ENCODE measurements at places on chromosomes 11 and 22. TPM values are rescaled to one million over a fixed set of nuclear protein-coding genes. Genes with fewer than 3 reads are reported as not detected.

APOA1 gene
- not detected for total RNA-seq

- no peaks in the 10 kb centered on the region for H3K36me3 ChIP-seq
- no peak overlapping the region for H3K4me3 ChIP-seq
- peaks cover 5% of the 10 kb centered on the region for H3K4me1 ChIP-seq
- H3K27ac ChIP-seq, result no peak overlapping the region
Measured at GRCh38 chr11:100867606-100868005, 180.5 kb downstream of the ARHGAP42 start.

DNA sequence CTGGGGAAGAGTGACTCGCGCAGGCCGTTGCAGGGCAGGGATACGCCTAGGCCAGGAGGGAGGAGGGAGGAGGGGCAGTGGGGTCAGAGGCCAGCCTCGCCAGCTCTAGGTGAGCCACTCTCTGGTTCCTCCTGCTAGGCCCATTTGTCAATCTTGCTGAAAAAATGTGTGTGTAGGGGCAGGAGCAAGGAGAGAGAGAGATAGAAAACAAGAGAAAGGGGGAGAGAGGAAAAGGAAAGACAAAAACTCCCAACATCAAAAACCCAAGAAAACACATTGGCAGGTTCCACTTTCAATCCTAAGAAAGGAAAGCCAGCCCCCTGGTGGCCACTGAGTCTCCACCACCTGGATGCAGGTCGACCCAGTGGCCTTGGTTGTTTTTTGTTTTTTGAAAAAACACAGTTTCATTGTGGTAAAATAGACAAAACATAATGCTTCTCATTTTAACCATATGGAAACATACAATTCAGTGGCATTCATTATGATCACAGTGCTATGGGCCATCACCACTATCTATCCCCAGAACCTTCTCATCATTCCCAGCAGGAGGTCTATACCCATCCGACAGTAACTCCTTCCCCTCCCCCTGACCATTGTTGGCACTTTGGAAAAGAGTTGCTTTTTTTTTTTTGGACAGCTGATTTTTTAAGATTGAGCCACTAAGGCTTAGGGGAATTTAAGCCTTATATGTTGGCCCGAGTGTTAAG is 10.9 kb downstream of the OMP start:
- H3K4me1 ChIP-seq, result peaks cover 7% of the 10 kb centered on the region
- no peak overlapping the region for H3K27ac ChIP-seq
- no peak overlapping the region for H3K4me3 ChIP-seq
- peaks cover 8% of the 10 kb centered on the region for H3K27me3 ChIP-seq
- no peaks in the 10 kb centered on the region for H3K36me3 ChIP-seq

- peaks cover 3% of the 10 kb centered on the region for H3K27me3 ChIP-seq
- H3K4me1 ChIP-seq, result no peaks in the 10 kb centered on the region
- DNase-seq, result no peak
- H3K27ac ChIP-seq, result no peak overlapping the region
- H3K36me3 ChIP-seq, result no peaks in the 10 kb centered on the region
- no peak overlapping the region for H3K4me3 ChIP-seq
Measured at GRCh38 chr11:59284773-59285129, 72.0 kb upstream of the MPEG1 start.

DNA sequence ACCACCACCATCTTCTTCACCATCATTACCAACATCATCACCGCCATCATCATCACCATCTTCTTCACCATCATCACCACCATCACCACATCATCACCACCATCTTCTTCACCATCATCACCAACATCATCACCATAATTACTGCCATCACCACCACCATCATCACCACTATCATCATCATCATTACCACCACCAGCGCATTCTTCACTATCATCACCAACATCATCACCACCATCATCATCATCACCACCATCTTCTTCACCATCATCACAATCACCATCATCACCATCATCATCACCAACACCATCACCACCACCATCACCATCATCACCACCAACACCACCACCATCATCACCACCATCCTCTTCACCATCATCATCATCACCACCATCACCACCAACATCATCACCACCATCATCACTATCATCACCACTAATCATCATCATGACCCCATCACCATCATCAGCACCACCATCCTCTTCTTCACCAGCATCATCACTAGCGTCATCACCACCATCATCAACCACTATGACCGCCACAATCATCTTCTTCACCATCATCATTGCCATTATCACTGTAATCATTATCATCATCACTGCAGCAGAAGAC is 303.8 kb downstream of the CTTN start:
- no peak for DNase-seq
- H3K36me3 ChIP-seq, result peaks cover 7% of the 10 kb centered on the region
- H3K4me1 ChIP-seq, result no peaks in the 10 kb centered on the region
- H3K27me3 ChIP-seq, result peaks cover 3% of the 10 kb centered on the region

C11orf52 gene
- total RNA-seq, result not detected

LRRC10B gene
- 8.2 TPM for total RNA-seq

- no peak for DNase-seq
- H3K27ac ChIP-seq, result no peak overlapping the region
- H3K36me3 ChIP-seq, result no peaks in the 10 kb centered on the region
- H3K4me1 ChIP-seq, result no peaks in the 10 kb centered on the region
Measured at GRCh38 chr11:93080146-93080759, 110.8 kb downstream of the MTNR1B start.

GRCh38 chr22:39471381-39472141 is 14.7 kb downstream of the MGAT3 start:
- DNase-seq, result no peak
- peaks cover 36% of the 10 kb centered on the region for H3K4me1 ChIP-seq
- H3K4me3 ChIP-seq, result peak overlapping the region; percentile 52
- H3K27ac ChIP-seq, result peak overlapping the region; percentile 15
- peaks cover 3% of the 10 kb centered on the region for H3K27me3 ChIP-seq

- H3K4me1 ChIP-seq, result peaks cover 7% of the 10 kb centered on the region
- H3K27ac ChIP-seq, result peak overlapping the region; percentile 15
- no peak overlapping the region for H3K4me3 ChIP-seq
- DNase-seq, result no peak
- peaks cover 2% of the 10 kb centered on the region for H3K27me3 ChIP-seq
- H3K36me3 ChIP-seq, result no peaks in the 10 kb centered on the region
Measured at GRCh38 chr11:11806586-11806985, 35.2 kb upstream of the USP47 start.

DNA sequence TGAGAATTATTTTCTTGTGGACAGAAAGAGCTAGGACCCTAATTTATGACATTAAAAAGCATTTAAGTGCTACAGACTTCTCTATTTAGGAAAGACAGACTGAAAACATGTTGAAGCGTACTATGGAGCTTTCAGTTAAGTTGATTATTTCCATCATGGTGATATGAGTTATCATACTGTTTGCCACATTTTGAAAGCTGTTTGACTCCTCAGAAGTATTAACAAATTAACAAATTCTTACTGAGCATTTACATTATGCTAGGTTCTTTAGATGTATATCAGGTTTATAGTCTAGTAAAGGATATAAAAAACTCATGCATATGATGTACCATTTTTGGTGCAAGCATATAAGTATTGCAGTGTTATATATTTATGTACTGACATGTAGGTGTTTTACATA is 50.1 kb downstream of the ARHGEF12 start:
- H3K4me1 ChIP-seq, result peaks cover 10% of the 10 kb centered on the region
- no peaks in the 10 kb centered on the region for H3K36me3 ChIP-seq
- no peak for DNase-seq
- H3K27ac ChIP-seq, result no peak overlapping the region

GRCh38 chr22:34885852-34886251 is 180.1 kb upstream of the ISX start:
- no peak for DNase-seq
- H3K4me1 ChIP-seq, result peaks cover 2% of the 10 kb centered on the region
- H3K27me3 ChIP-seq, result peaks cover 2% of the 10 kb centered on the region

DNA sequence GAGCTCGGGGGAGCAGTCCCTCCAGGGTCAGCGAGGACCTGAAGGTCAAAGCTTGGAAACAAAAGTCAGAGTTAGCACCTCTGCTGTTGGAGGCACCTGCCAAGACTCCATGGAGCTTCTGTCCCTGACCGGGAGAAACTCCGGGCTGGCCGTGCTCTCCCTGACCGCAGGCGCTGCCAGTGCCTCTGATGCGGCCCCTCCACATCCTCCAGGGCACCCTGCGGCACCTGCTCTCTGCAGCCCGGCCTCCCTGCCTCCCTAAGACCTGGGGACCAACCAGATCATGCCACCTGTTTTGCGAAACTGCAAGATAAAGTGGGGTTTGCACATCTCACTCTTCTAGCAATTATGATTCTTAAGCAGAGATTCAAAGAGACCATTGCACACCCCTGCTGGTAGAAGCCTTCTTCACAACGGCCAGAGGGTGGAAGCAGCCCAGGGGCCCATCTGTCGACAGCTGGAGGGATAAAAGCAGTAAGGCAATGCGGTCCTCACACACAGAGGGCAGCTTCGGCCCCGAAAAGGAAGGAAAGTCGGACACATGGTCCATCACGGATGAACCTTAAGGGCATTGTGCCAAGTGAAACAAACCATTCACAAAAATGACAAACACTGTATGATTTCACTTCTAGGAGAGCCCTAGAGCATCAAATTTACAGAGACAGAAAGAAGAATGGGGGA is 477.1 kb downstream of the BRD1 start:
- H3K4me3 ChIP-seq, result no peak overlapping the region
- peaks cover 8% of the 10 kb centered on the region for H3K27me3 ChIP-seq
- H3K27ac ChIP-seq, result no peak overlapping the region
- peaks cover 18% of the 10 kb centered on the region for H3K36me3 ChIP-seq

SMIM35 gene
- total RNA-seq, result not detected

DNA sequence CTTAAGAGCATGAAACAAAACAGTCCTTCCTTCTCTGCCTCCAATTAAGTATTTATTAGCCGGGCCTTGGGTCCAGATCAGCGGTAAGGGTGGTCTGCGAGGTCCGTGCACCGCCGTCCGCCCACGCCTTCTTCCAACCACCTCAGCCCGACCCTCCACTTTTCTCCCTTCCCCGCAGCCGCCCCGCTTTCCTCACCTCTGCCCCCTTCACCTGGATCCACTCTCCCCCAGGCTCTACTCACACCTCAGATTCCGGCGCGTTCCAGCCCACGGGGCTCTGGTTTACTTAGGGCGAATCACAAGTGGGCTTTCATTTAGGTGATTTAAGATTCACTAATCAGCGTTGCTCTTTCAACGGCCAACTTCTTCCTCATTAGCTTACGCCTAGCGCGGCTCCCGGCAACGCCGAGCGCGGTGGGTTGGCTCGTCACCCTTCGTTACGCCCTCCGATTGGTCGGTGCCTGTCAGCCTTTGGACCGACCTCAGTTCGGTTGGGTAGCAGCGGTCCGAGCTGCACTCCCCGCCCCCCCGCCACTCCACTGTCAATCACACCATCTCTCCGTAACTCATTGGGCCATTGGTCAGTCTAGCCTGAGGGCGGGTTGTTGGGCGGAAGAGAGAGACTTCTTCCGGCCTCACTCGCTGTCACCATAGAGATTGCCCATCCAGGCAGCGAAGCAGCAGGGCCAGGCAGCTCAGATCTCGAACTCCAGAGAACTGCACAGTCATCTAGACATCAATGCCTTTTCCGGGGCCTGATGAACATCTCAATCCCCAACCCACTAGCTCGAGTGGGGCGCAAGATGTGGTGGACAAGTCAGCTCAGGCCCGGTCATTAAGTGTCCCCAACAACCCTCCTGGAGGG is at the start of gene TMEM218:
TMEM218 (minus strand) TSS at position 284 of the 865 bp plus-strand sequence. CDS start 9,385 bp downstream, outside the sequence.
- DNase-seq, result peak; percentile 98
- H3K4me3 ChIP-seq, result peak within 1 kb of the TSS; percentile 100
- peaks cover 12% of the 10 kb centered on the region for H3K4me1 ChIP-seq
- H3K27ac ChIP-seq, result peak within 1 kb of the TSS; percentile 95

GRCh38 chr11:80136991-80137390 is 696.2 kb upstream of the TENM4 start:
- no peak overlapping the region for H3K4me3 ChIP-seq
- H3K36me3 ChIP-seq, result no peaks in the 10 kb centered on the region
- H3K27me3 ChIP-seq, result peaks cover 2% of the 10 kb centered on the region
- no peaks in the 10 kb centered on the region for H3K4me1 ChIP-seq

POTEH gene
- not detected for total RNA-seq

GRCh38 chr11:32830413-32830738 is 649 bp downstream of the PRRG4 start:
- no peaks in the 10 kb centered on the region for H3K4me1 ChIP-seq
- no peak for DNase-seq
- no peaks in the 10 kb centered on the region for H3K36me3 ChIP-seq
- H3K27me3 ChIP-seq, result peaks cover 2% of the 10 kb centered on the region

GRCh38 chr22:38843657-38844314 is at the start of gene NPTXR:
Gene NPTXR, minus strand, starts transcription at chr22:38844028.
- peak within 1 kb of the TSS; percentile 60 for H3K27ac ChIP-seq
- DNase-seq, result peak; percentile 73
- H3K36me3 ChIP-seq, result no peaks in the 10 kb centered on the region
- peak within 1 kb of the TSS; percentile 86 for H3K4me3 ChIP-seq
- H3K4me1 ChIP-seq, result peaks cover 10% of the 10 kb centered on the region
- peaks cover 23% of the 10 kb centered on the region for H3K27me3 ChIP-seq

NPAS4 gene
- total RNA-seq, result 0.78 TPM

PITPNB gene
- total RNA-seq, result 66.6 TPM

- H3K27me3 ChIP-seq, result no peaks in the 10 kb centered on the region
- no peak overlapping the region for H3K27ac ChIP-seq
- no peak for DNase-seq
Measured at GRCh38 chr11:124825876-124826275, 25.7 kb upstream of the MSANTD2 start.

GRCh38 chr11:118341815-118342489 is 553 bp downstream of the CD3D start:
- no peak for DNase-seq
- no peak overlapping the region for H3K4me3 ChIP-seq
- no peaks in the 10 kb centered on the region for H3K4me1 ChIP-seq
- H3K27ac ChIP-seq, result no peak overlapping the region
- no peaks in the 10 kb centered on the region for H3K27me3 ChIP-seq
- H3K36me3 ChIP-seq, result no peaks in the 10 kb centered on the region

DNA sequence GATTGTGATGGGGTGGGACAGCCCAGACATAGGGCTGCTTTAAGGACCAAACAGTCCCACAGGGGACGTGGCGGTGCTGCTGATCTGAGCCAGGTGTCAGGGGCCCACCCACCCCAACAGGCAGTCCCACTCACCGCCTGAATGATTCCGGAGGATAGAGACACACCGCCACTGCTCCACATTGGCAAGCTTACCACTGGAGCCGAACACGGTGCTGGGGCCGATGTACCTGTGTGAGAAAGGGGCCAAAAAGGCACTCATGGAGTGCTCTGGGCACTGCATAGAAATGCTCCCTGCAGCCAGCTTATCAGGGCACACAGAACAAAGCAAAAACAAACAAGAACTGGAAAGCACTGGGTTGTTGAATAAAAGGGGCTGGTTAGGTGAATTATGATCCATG is 25.9 kb downstream of the HIRA start:
- no peaks in the 10 kb centered on the region for H3K36me3 ChIP-seq
- no peak overlapping the region for H3K4me3 ChIP-seq
- H3K27me3 ChIP-seq, result no peaks in the 10 kb centered on the region
- H3K4me1 ChIP-seq, result peaks cover 6% of the 10 kb centered on the region
- no peak for DNase-seq

FXYD2 gene
- 0.44 TPM for total RNA-seq

DNA sequence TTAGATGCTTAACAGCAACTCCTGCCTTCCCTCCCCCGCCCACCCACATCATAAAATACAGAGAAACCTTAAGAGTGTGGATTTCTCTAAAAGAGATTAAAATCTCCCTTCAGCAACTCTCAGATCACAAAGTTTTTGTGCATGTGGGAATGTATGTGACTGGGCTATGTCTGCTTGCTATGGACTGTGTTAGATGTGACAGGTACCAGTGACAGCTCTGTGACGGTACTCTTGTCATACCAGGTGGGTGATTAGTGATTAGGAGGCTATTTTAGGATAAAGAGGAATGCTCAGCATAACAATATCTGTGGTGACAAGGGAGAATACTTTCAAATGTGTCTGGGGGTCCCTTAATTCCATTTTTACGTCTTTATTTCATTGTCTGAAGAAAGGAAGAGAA is 60.2 kb downstream of the SYT9 start:
- H3K27me3 ChIP-seq, result peaks cover 2% of the 10 kb centered on the region
- DNase-seq, result no peak
- H3K36me3 ChIP-seq, result no peaks in the 10 kb centered on the region
- H3K4me3 ChIP-seq, result no peak overlapping the region
- peaks cover 5% of the 10 kb centered on the region for H3K4me1 ChIP-seq
- H3K27ac ChIP-seq, result no peak overlapping the region

Data from glutamatergic neuron (in vitro differentiated cells).